ENCODE measurements at places on chromosomes 1 and 21.

DNA sequence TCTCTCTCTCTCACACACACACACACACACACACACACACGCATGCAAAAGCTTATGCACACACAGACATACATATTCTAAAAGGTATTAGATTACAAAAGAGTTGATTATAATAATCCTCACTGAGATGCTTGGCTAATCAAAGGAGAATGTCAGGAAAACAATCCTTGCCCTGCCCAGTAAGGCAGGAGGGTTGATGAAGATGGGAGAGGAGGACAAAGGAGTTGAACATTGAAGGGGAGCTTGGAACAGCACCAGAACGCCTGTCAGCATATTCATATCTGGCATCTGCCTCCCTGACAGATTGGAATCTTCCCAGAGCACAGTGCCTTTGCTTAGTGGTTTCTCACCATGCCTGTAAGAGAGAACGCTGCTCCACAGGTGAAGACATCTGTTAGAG is 68.6 kb upstream of the PALMD start:
- DNase-seq: no peak

GRCh38 chr1:234699795-234700665 is 90.1 kb upstream of the IRF2BP2 start:
- no peak for DNase-seq

- DNase-seq: no peak
Measured at GRCh38 chr1:223793716-223794115, 52.0 kb downstream of the TP53BP2 start.

DNA sequence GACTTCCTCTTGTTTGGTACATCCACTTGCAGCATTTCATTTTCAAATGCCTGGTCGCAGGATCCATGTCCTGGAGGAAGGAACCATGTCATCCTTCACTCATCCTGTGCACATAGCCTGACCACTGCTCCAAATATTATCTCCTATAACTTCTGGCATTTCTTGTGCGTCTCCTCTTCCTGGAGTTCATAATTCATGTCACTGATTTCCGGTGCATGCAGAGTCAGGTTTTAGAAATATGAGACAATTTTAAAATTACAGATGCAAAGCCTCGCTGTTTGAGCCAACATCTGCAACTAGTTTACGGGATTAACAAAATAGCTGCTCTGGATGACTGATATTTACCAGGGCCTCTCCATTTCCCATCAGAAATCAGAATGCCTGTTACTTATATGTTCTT is 268.1 kb downstream of the DNM3 start:
- no peak for DNase-seq

- DNase-seq: no peak
Measured at GRCh38 chr1:8355439-8356255, 37.7 kb downstream of the SLC45A1 start.

GRCh38 chr1:157245823-157246222 is 107.6 kb upstream of the ETV3 start:
- no peak for DNase-seq

DNA sequence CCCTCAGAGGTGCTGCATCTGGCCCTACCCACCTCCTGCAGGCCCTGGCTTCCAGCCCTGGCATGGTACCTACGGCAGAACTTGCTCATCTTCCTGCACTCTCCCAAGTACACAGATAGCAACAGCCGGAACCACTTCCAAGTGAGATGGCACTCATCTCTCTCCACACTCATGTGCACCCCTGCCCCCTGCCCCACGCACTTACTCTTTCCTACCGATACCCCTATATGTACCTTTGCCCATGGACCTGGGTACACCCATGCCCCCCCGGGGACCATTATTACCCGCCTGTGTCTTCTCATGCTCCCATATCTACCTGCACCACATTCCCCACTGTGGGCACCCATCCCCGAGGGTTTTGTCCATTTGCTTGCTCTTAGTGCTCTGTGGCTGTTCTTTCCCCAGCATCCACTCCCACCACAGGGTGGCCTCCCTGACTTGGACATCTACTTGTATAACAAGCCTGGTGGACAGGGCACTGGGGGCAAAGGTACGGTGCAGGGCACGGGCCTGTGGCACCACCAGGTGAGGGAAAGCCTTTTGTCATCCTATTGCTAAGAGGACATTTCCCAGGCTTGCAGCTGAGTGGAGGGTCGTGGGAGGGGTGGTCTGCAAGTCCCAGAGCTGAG is 14.7 kb downstream of the HYI start:
- peak; percentile 20 for DNase-seq

DNA sequence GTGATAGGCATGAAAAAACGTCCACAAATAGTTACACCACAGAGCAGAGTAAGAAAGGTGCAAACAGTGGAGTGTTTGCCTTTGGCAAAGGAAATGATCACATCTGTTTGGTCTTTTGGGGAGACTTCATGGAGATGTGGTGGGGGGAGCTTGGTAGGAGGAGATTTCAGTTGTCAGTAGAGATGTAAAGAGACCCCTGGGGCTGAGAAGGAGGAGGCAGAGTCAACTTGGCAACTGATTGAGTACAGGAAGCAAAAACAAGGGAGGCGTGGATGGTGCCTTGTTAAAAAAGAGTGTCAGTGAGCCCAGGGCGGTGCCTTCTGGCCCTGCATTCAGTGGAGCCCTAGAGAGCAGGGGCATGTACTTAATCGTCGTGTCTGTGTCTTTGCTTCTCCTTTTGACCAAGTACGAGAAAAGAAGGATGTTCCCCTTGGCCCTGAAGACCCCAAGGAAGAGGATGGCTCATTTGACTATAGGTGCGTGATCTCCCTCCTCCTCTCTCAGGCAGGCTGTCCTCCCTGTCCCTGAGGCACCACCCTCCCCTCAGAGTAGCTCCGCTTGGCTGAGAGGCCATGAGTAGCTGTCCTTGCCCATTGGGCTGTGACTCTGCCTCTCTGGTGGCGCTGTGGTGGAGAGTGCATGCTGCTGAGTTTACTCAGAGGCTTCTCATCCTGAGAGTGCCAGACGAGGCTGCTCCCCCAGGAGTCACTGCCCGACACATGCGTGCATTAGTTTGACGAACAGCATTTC is 30.4 kb upstream of the CNTN2 start:
- no peak for DNase-seq

DNA sequence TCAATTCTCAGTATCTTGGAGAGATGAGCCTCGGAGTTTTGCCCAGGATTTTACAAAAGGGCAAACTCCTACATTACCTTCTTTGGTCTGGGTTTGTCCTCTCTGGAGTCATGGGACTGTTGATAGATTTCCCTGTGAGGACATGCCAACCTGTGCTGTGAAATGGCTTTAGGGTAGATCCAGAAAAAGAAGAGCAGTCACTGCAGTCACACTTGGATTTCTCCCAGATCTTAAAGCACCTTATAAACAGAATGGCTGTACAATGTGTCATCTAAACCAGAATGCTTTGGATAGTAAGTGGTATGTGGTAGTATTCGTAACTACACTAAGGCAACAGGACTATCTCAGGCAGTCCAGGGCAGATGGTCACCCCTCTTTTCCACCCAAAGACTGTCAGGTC is 1.9 kb upstream of the CSRP1 start:
- no peak for DNase-seq

GRCh38 chr1:17594690-17595601 is 55.4 kb downstream of the ARHGEF10L start:
- DNase-seq: no peak

DNA sequence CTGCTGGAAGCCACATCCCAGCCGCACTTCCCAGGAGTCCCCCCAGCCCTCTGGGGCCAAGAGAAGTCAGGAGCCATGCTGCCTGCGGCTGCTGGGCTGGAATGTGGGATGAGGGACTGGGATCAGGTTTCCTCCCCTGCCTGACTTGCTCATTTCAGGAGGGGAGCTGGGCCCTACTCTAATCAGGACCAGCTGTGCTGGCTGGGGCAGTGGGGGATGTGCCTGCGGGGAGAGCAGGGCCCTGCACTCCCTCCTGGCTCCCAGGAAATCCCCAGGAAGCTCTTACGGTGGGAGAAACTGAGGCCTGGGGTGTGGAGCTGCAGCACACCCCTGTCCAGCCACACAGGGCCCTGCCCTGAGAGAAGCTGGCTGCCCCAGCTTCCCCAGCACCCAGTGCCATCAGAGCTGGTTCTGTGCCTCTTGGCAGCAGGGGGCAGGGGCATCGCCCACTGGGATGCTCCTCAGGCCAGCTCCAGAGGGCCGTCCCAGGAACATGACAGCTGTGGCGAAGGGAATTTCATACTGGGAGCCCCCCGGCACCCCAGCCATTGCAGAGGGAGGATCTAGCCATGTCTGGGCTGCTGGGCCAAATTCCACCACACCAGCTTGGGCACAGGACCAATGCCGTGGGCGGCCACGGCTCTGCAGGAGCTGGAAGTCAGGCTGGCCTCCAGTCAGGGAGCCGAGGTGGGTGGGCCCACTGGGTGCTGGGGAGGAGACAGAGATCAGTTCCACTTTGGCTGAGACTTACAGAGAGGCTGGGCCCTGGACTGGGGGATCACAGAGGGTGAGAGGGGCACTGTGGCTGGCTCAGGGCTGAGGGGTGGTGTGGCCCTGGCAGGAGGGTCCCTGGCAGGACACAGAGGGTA is 21.3 kb upstream of the PRSS38 start:
- DNase-seq: peak; percentile 86

DNA sequence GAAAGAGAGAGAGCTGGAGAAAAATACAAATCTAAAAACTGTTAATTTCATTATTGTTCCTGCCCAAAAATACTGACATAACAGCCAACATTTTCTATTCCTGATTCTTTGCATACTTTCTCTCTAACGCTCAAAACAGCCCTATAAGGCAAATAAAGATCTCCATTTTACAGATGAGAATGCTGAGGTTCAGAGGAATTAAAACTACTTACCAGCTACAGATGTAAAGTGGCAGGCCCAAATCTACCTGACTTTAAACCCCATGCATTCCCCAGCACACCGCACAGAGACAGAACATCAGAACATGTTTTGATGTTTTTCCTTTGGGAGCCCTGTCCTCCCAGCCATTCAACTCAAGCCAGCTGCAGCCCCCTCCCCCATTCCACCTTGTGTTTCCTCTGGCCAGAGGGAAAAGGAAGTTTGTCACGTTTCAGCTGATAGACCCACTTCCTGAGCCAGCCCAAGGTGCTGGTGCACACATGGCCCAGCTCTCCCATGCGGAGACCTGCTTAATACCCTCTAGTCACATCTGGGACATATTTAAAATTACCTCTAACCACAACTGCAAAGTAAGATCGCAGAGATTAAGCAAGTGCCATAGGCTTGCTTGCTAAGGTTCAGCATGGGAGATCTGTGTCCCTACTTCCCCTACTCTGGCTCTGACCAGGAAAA is 133.1 kb upstream of the NFIA start:
- DNase-seq: no peak

DNA sequence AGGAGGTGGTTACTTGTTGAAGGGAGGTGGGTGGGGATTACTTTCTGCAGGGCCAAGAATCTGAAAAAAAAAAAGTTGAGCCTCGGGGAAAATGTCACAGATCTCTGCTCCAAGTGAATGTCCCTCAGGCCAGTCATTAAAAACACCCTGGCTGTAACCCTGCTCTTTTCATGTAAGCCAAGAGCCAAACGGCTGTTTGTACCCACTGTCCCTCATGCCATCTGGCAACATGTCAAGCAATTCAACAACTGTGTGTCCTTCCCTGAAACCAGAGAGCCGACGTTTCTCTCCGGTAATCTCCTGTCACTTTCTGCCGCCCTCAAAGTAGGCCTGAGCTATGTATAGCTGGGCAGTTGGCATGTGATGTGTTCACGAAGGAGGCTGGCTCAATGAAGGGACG is 14.7 kb downstream of the CASQ2 start:
- DNase-seq: no peak

DNA sequence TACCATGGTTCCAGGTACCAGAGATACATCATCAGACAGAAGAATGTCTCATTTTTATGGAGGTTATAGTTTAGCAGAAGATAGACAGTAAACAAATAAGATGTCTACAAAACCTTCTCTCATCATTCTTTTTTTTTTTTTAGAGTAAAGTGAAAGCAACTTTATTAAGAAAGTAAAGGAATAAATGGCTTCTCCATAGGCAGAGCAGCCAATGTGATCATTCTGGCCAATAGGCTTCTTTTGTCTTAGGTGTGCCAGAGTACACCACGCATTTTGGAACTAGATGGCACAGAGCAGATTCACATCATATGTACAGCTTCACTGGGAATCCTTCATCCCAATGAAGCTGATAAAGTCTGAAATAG is 428.2 kb downstream of the SMYD3 start:
- no peak for DNase-seq

- no peak for DNase-seq
Measured at GRCh38 chr1:79903321-79903720, 896.8 kb upstream of the ADGRL4 start.

GRCh38 chr1:27650539-27651175 is 15.7 kb upstream of the FGR start:
- peak; percentile 46 for DNase-seq

DNA sequence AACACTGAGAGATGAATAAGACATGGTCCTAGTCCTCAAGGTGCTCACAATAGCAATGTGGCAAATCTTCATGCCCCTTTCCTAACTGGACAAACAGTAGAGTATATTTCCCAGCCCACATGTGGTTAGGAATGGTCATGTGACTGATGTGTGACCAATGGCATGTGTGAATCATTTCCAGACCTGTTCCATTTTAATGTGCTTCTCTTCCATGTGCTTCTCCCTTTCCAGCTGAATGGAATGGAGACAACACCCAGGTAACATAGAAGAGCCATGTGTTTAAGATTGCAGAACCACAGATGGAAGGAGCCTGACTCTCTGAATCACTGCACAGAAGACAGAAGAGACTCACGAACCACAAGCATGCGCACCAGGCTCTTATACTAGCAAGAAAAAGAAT is 409.9 kb upstream of the NFIA start:
- DNase-seq: no peak

DNA sequence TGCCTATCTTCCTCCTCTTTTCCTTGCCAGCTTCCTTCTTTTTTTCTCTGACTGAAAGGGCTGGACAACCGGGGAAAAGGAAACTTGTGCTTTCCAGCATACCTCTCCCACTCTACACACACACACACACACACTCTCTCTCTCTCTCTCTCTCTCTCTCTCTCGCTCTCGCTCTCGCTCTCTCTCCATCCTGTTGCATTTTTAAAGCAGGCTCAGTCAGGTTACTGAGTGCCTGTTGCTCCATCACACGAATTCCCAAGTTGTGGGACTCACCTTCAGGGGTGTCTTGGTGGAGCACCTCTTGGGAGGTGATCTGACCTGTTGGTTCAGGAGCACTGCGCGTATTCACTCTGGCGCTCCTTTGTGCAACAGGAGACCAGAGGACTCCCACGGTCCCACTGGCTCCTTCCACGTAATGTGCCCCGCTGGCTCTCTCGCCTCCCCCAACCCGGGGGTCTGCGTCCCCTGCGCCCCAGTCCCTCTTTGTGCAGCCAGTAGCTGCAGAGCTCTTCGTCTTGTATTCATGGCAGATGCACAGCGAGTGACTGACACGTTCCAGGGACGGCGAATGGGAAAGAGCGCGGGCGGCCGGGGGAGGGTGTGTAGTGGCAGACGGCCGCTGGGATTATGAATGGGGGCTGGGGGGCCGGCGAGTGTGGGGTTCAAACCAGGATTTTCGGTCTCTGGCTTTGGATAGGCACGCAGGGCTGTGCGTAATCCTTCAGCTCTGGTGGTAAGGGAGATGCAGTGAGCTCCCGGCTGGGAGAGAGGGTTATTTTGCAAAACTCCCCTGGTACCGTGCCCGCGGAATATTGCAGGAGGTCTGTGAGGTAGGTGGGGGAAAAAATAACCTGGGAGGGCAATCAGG is 660 bp upstream of the PDE4B start:
- DNase-seq: peak; percentile 45

- no peak for DNase-seq
Measured at GRCh38 chr1:74681001-74681400, 7.4 kb upstream of the ERICH3 start.

- DNase-seq: no peak
Measured at GRCh38 chr1:206992790-206993189, 22.5 kb upstream of the FCAMR start.
